ENCODE measurements at places on chromosomes 4 and X.

DNA sequence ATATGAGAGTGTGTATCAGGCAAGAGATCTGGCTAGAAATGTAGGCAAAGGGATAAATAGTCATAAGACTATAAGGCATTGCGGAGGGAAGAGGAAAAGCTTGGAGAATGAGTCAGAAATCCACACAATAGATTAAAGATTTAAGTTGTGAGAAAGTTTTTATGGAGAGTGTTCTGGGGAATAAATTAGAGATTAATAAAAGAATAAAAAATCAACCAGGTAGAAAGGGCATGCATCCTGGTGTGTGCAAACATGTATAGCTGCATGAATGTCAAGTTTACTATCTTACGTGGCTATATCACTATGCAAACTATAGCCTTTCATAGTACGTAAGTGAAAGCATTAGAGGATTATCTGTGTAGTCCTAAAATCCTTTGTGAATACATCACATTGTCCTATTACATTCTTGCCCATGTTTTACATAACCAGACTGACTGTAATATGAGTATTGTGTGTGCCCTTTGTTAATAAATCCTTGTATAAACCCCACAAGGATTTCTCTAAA is 36.9 kb downstream of the SNCA start:
- DNase-seq, result peak; percentile 91

DNA sequence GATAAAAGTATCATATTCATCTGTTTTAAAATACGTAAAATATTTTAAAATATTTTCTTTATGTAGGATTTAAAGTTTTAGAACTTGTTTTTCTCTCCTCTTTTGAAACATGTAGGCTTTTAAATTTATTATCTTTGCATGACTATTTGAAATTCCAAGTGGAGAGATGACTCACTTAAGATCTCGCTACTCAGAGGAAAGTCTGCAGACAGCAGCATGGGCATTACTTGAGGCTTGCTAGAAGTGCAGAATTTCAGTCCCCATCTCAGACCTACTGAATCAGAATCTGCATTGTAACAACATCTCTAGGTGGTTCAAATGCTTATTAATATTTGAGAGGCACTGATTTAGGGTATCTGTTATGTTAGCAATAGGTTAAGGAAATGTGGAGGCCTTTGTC is 225.7 kb upstream of the ARX start:
- no peak for DNase-seq

- no peak for DNase-seq
Observed at GRCh38 chr4:52091801-52092200, 40.7 kb downstream of the SPATA18 start.

GRCh38 chrX:78545233-78545632 is 113.9 kb downstream of the RTL3 start:
- DNase-seq, result no peak

- DNase-seq, result peak; percentile 81
Observed at GRCh38 chrX:20218836-20219505, 47.7 kb downstream of the RPS6KA3 start.

GRCh38 chrX:43898406-43899035 is 16.3 kb upstream of the MAOB start:
- DNase-seq, result no peak

DNA sequence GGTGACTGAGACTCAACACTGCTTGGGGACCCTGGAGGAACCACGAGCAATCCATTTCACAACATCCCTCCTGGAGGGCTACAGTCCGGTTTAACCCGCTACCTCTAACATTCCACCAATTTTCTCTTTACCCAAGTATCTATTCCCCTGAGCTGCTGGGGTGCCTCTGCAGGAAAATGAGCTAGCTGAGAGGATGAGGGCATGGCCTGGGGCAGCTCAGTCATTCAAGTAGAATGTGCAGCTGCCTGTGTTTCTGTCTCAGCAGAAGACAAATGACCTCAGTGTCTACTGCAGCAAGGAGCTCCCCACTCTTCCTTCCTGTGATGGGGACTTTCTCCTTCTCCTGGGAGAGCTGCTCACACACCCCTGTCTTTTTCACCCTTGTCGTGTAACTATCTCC is 120.8 kb downstream of the ZNF518B start:
- no peak for DNase-seq

DNA sequence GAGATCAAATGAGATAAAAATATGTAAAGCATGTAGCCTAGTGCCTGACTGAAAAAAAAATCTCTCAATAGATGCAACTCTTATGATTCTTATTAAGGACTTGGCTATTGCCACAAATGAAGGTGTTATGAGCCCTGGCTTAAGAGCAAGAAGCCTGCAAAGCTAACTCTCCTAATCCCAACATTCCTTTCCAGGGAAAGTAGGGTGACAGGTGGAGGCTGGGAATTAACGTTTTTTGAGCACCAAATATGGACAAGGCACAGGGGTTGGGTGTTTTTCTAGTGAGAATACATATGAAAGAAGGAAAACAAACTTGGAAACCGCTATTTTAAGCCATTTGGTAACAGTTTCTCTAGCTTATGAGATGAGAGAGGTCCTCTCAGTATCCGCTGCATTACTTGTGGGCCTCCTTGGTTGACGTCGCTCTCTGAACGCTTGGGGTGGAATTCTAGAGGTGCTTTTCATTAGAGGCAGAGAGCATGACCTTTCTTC is 2.4 kb downstream of the RHOH start:
- DNase-seq, result no peak

DNA sequence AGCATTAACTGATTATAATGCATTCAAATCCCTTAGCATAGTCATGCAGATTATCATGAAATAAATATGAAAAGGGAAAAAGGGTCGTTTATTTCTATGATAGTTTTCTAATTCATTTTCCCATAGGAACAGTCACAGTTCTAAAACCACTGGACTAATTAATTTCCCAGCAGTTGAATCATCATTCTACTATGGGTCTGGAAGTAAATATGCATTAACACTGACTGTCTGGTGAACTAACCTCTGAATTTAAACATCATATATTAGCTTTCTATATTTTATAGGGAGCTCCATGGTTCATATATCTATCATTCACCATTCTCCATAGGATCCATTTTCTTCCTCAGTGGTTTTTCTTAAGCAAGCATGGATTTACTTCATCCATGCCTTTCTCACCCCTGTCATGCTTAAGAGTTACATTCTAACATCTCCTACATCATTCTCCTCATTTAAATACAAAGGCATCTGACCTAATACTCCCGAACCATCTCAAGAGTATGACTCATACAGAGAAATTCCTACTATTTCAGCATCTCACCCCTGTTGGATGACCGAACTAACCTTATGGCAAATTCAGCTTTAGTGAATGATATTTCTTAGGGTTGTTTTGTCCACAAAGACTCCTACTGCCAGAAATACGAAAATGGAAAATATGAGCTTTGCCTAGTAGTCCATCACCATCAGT is 198.7 kb upstream of the ADAMTS3 start:
- DNase-seq, result no peak
